ENCODE measurements at places on chromosomes 16 and 17. TPM values are rescaled to one million over a fixed set of nuclear protein-coding genes. Genes with fewer than 3 reads are reported as not detected.

Gene PTX4
- total RNA-seq: not detected

Gene MYH2
- not detected for total RNA-seq

Gene GP1BA
- total RNA-seq: not detected

DNA sequence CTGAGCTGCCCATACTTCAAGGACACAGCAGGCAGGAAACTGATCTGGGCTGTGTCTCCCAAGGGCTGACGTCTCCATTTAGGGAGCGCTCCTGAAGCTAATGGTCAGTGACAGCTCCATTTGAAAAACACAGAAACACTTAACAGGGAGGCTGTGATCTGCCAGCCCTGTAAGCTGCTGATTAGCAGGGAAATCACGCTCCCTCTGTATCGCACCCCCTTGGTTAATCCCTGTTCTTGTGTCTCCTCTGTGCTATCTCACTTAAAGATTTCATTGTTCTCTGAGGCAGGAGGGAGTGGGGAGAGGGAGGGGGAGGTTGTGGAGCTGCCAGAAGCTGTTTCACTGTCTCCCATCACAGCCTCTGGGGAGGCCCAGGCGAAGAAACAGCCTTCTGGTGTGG, 47.4 kb upstream of the CACNG3 start:
- peak; percentile 31 for DNase-seq

DNA sequence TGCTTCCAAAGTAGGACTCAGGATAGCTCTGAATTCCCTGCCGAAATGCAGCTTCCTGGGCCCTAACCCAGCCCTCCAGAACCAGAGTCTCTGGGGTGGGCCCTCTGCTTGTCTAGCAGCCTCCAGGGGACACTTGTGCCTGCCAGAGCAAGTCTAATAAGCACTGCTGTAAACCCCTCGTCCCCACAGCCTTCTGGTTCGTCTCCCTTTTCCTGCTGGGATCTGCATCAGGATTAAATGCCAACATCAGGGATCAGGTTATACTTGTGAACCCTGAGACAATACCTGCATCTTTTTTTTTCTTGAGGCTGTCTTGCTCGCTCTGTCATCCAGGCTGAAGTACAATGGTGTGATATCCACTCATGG, 282.0 kb downstream of the SEC14L1 start:
- no peak for DNase-seq

GRCh38 chr17:76384987-76385891, 830 bp downstream of the SPHK1 start:
- peak; percentile 31 for DNase-seq

DNA sequence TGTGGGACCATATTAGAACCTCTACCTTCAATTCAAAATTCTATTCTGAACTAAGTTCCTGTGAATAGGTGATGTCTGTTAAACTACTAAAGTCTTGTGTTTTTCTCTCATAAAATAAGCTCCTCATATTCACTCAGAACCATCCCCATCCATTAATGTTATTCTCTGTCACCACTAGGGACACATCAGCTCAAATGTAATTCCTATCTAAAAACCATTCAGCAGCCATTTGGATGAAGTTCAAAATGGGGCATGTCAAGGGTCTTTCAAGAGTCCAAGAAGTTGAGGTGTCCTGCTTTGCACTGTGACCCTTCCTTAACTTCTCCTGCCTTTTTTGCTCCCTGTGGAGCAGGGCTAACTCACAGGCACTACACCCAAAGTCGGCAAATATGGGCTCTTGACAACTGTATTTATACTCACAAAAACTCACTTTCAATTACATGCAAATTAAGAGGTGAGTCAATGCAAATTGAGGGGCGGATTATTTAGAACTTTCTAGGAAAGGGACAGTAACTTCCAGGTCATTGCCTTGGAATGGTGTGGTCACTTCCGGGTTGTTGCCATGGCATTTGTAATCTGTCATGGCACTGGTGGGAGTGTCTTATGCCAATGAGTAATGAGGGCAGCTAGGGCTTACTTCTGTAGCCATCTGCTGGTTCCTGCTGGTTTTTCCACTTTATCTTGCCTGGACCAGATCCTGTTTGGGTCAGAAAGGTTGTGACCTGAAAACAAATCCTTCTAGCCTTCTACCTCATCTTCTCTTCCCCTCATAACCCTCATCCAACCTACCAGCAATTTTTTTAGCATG, 128.2 kb upstream of the COX10 start:
- no peak for DNase-seq

- no peak for DNase-seq
Measured at GRCh38 chr17:61687769-61688168, 96.8 kb upstream of the NACA2 start.

- no peak for DNase-seq
Measured at GRCh38 chr16:85722128-85722893, 28.6 kb downstream of the C16orf74 start.

DNA sequence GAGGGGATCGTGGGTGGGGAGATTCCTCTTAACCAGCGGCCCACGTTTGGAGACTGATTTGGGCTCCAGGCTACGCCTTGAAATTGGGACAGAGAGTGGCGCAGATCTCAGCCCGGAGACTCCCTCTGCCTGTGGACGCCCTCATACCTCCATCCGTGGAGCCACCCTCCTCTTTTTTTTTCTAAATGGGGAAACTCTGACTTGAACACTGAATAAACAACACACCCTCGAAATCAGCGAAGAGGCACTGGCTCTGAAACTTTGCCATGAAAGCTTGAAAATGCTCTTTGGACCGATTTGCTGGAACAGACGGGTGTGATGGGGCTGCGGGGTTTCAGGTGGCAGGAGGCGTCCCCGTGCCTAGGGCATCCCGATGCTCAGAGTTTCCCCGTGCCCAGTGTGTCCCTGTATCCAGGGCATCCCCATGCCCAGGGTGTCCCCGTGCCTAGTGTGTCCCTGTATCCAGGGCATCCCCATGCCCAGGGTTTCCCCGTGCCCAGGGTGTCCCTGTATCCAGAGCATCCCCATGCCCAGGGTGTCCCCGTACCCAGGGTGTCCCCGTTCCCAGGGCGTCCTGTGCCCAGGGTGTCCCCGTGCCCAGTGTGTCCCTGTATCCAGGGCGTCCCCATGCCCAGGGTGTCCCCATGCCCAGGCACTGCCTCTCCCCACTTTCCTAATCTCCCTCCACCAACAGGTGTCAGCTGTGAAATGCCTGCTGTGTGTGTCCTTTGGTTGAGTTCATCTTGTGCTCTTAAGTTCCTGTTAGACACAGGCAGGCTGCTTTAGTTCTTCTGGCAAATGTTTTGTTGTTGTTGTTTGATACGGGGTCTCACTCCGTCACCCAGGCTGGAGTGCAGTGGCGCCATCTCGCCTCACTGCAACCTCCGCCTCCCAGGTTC, 187.0 kb downstream of the SEC14L1 start:
- DNase-seq: no peak

DNA sequence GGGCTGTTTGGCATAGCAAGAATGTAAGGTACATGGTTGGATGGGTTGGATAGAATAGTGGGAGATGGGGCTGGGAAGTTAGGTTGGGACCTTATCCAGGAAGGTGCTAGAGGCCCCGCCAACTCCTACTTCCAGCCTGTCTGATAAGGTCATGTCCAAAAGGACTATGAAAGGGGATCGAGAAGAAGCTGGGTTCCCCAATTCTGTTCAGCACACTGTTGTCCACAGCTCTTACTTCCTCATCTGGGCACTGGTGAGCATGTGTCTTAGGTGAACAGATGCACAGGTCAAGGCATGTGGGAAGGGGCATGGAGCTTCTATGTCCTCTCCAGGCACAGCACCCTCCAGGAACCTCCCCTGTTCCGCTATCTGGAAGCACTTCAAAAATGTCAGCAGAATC, 5.6 kb upstream of the ULK2 start:
- no peak for DNase-seq

- peak; percentile 19 for DNase-seq
Measured at GRCh38 chr16:72739577-72739976, 308.4 kb downstream of the ZFHX3 start.

DNA sequence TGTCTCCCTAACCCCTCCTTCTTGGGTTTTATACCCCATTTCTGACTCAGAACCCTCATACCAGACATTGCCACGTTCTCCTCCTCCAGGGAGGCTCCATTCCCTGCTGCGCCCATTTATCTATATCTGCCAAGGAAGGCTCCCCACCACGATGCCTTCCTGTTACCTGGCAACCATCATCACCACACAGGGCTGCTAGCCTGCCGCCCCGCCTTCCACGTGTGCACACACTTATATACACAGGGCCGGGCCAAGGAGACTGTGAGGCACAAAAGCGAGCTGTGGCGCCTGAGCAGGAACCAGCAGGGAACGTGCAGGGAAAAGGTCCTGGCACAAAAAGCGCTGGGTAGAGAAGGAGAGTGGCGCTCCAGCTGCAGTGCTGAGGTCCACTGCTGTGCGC, 261.8 kb downstream of the CBLN1 start:
- no peak for DNase-seq

DNA sequence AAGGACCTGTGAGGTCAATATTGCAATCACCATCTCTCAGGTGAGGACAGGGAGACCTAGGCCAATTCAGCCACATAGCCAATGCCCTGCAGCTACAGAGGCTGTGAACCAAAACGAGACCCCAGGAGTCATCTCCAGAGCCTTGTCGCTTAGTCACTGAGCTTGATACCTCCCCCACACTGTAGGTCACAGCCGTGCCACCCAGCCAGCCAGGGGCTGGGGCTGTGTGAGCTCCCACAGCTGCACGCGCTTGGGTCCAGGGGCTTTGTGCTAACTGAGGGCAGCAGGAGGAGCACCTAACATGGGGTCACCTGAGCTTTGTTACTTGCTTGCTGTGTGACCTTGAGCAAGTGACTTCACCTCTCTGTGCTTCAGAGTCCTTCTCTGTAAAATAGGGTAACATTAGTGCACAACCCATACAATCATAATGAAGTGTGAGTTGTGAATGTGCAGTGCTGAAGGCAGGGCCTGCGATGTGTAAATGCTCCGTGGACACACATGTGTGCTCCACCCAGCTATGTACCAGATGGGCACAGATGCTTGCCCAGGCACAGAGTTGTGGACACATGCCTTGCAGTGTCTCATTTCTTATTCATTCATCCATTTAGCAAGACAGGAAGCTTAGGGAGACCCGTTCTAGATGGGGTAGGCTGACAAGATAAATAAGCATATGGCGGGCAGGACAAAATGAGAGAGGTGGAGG, 25.9 kb downstream of the SBK1 start:
- no peak for DNase-seq

- DNase-seq: no peak
Measured at GRCh38 chr17:40496170-40496569, 5.3 kb downstream of the TNS4 start.

DNA sequence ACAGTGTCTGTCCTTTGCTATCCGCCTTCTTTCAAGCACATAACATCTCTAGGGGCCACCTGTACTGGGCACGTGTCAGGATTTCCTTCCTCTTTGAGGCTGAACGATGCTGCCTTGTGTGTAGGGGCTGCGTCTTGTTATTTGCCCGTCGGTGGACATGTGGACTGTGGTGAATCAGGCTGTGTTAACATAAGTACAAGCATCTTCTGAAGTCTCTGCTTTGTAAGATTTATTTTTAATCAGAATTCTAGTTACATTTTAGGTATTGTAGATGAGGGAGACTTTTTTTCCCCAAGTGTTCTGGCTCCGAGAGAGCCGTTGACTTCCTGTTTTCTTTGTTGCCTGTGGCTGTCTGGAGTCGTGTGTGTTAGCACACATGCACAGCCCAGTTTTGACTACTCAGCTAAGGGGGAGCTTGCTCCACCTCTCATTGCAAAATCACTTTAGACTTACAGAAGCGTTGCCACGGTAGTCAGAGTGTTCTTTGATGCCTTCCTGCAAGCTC, 26.1 kb downstream of the SPG7 start:
- no peak for DNase-seq

DNA sequence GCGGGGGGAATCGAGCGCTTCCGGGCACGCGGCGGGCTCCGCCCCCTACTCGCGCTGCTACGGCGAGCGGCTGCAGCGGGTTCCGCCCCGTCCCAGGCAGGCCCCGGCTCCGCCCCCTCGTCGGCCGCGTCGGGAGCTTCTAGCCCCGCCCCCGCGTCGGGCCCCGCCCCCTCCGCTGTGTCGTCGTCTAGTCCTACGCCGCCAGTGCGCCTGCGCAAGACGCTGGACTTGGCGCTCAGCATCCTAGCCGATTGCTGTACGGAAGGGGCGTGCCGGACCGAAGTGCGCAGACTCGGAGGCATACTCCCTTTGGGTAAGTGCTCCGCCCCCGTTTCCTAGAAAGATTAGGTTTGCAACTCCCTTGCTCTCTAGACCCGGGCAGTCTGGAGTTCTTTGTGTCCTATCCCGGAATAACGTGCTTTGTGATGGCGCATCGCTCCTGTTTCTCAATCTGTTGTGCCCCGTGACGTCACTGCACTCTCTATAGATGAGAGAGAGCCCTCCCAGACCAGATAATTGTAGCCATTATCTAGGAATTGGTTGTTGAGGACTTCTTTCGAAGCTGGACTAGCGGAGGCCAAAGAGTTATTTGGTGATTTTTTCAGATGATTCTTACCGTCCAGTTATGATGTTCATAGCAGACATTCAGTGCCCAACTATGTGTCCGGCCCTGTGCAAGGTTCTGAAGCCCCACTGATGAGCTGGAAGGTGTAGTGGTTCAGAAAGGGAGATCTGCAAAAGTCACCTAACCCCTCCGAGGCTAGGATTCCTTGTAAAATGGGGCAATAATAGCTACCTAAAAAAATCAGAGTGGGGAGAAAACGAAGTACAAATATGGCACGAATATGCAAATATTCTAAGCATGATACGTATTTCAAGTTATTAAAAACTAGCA, 633 bp downstream of the ARMC5 start:
- DNase-seq: peak; percentile 100

- DNase-seq: no peak
Measured at GRCh38 chr16:31109622-31110021, 1.4 kb downstream of the BCKDK start.

- DNase-seq: no peak
Measured at GRCh38 chr17:4945944-4946280, 2.4 kb downstream of the PFN1 start.

GRCh38 chr17:1390432-1391367, 9.3 kb downstream of the YWHAE start:
- no peak for DNase-seq

DNA sequence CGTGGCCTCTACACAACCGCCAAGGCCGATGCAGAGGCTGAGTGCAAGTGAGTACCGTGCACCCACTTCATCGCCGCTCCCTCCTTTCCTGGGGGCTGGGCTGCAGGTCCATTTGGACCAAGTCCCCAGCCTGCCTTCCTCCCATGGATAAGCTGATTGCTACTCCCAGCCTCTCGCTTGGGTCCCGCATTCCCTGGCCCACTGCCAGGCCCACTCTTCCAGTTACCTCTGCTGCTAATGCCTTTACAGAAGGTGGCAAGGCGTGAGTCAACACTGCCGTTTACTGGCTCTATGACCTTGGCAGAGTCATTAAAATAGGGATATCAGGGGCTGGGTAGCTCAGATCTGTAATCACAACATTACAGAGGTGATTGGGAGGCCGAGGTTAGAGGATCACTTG, 11.2 kb downstream of the SULT1A2 start:
- no peak for DNase-seq

Measured in kidney (tissue), 22 donors.